ENCODE measurements at places on chromosomes 6 and 20.

DNA sequence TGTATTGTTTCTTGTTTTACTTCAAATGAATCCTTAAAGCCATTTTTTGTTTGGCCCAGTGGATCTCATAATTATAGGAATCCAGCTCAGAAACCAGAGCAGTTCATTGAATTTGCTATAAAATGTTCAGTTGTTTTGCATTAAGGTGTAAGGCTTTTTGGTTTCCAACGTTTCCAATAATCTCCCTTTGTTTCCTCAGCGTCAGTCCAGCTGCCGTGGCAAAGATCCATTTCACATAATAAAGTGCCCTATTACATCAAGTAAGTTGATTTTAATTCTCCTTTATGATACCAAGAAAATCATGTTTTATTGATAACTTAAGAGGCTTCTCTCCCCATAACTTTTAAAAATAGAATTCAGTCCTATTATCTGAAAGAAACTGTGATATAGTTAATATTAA is 472.6 kb downstream of the UTRN start:
- H3K36me3 ChIP-seq, result no peaks in the 10 kb centered on the region
- no peaks in the 10 kb centered on the region for H3K27me3 ChIP-seq
- DNase-seq, result no peak
- no peak overlapping the region for H3K4me3 ChIP-seq
- H3K27ac ChIP-seq, result no peak overlapping the region

DNA sequence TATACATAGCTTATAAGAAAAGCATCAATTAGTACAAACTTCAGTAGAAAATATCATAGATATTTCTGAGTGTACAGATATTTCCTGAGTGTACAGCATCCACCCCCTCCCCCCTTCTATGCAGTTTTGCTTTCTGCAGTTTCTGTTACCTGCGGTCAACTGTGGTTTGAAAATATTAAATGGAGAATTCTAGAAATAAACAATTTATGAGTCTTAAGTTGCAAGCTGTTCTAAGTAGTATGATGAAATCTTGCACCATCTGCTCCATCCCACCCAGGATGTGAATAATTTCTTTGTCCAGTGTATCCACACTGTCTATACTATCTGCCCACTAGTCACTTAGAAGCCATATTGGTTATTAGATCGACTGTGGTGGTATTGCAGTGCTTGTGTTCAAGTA is 15.8 kb upstream of the GPR63 start:
- no peak for DNase-seq
- H3K4me3 ChIP-seq, result no peak overlapping the region
- no peaks in the 10 kb centered on the region for H3K36me3 ChIP-seq

DNA sequence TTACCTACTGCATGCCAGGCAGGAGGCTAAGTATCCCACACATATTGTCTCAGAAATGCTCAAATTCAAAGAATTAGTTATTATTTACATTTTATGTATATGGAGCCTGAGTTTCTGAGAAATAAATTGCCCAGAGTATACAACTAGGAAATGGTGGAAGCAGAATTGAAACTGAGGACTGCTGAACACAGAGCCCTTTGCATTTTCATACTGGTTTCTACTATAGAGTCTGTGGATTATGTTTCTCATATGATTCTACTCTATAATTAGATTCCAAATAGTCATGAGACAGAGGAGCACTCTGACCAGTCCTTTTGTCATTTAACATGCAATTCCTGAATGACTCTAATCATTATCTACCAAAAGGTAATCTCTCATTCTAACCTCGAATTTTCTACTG is 254.3 kb downstream of the LMBRD1 start:
- no peak overlapping the region for H3K4me3 ChIP-seq
- H3K27me3 ChIP-seq, result no peaks in the 10 kb centered on the region
- no peaks in the 10 kb centered on the region for H3K4me1 ChIP-seq
- no peaks in the 10 kb centered on the region for H3K36me3 ChIP-seq

- H3K27me3 ChIP-seq, result no peaks in the 10 kb centered on the region
- H3K4me3 ChIP-seq, result no peak overlapping the region
- no peak for DNase-seq
- no peaks in the 10 kb centered on the region for H3K36me3 ChIP-seq
Observed at GRCh38 chr6:166629628-166630027, 2.6 kb upstream of the RPS6KA2 start.

- H3K27ac ChIP-seq, result peak overlapping the region; percentile 38
- H3K27me3 ChIP-seq, result no peaks in the 10 kb centered on the region
- no peak for DNase-seq
- peaks cover 20% of the 10 kb centered on the region for H3K4me1 ChIP-seq
- H3K4me3 ChIP-seq, result no peak overlapping the region
Observed at GRCh38 chr6:139577124-139577762, 202.8 kb upstream of the CITED2 start.

DNA sequence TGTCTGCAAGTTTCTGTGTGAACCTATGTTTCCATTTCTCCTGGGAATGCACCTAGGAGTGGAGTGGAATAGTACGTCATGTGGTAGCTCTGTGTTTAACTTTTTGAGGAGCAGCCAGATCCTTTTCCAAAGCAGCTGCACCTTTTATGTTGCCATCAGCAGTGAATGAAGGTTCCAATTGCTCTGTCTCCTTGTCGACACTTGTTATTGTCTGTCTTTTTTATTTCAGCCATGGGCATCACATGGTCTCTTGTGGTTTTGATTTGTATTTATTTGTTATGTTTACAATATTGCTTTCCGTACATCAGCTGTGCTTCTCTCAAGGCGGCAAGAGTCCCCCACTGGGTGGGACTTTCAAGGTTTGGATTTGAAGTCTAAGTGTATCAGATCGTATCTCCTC is 33.9 kb upstream of the STX16 start:
- no peaks in the 10 kb centered on the region for H3K27me3 ChIP-seq
- no peak overlapping the region for H3K27ac ChIP-seq
- DNase-seq, result no peak

GRCh38 chr6:36958775-36959554 is 4.4 kb downstream of the PI16 start:
- H3K27me3 ChIP-seq, result no peaks in the 10 kb centered on the region
- H3K4me3 ChIP-seq, result no peak overlapping the region
- no peak overlapping the region for H3K27ac ChIP-seq
- no peaks in the 10 kb centered on the region for H3K4me1 ChIP-seq

Data from sigmoid colon (tissue), 7 donors.